ENCODE measurements at places on chromosomes 1 and 21.
A peak's percentile ranks its signal among the peaks of the same experiment; 100 is the strongest.

- DNase-seq, result no peak
Observed at GRCh38 chr1:55987491-55988249, 591.7 kb downstream of the PLPP3 start.

DNA sequence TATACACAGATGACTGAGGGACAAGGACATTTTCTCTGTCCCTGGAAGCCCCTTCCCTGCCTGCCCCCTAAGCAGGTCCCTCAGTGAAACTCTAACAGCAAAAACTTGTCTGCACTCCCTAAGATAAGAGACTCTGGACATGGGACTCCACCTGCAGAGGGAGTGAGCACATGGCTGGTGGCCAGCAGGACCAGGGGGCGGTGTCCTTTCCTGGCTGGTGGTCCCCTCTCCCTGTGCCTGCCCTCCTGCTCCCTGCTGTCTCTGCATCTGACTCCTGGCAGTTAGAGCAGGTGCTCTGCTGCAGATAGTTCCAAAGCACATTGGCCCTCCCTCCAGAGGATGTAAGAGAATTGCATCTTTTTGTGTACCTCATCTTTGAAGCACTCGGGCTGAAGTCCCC, 215.5 kb downstream of the GRIK3 start:
- no peak for DNase-seq

DNA sequence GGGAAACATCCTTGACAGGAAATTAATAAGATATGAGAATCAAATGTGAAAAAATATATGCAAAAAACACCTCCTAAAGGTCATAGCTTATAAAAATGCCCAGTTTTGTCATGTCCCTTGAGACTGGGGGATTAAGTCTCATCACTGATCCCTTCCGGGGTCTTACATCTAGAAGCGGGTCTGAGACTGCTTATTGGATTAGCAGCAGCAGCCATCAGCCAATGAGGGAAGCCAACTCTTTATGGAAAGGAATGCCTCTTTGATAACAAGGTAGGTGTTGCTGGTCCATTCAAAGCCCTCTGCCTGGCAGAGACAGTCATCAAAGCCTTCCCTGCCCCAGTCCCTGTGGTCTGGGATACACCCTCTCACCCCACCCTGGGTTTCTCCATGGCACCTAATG, 3.9 kb upstream of the CACNA1S start:
- DNase-seq, result no peak

DNA sequence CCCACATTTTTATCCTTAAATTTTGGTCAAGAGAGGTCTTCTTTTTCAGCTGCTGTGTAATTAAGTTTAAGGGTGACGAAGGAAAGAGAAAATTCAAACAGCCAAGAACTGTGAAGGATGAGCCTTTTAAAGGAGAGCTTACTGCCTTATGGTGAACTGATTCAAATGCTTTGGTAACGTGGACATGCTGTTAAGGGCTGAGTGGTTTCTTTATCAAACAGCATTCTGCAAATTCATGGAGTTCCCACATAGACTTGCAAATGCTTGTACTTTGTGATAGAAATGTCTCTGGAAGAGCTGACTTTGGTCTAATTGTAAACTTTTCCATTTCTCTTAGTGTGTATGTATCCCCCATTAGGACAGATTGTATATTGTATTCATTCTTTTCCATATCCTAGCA, 93.8 kb downstream of the CHD1L start:
- no peak for DNase-seq

DNA sequence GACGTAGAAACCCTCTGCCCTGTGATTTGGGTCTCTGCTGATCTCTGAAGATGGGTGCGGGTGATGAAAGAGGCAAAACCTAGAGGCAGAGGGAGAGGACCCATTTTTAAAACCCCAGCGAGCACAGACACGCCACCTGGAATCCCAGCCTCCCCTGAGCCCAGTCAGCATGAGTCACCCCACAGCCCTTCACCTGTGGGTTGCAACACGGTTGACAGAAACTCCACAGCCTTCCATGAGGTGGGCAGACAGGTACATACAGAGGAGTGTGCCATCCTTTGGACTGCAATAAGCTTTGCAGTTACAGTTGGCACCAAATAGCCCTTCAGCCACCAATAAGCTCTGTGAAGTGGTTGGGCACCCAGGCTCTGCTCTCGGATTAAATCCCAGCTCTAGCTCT, 2.1 kb upstream of the GRHL3 start:
- DNase-seq, result no peak

DNA sequence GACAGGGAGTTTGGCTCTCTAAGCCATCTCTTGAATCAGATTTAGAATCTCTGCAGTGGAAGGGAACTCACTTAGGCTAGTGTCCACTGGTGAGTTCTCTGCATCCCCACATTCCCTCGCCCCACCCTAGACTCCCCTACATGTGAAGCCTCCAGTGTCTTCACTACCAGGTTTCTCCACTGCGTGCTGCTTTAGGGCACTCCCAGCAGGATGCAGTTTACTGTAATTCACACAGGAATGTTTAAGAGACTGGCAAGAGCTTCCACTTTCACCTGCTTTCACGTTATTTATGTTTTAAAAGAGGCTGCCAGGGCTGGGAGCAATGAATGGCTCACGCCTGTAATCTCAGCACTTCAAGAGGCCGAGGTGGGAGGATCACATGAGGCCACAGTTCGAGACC, 60.2 kb downstream of the KAZN start:
- DNase-seq, result no peak

GRCh38 chr21:34335316-34335715, 28.5 kb upstream of the KCNE2 start:
- no peak for DNase-seq

- DNase-seq, result no peak
Observed at GRCh38 chr1:29454616-29455380, 218.5 kb downstream of the PTPRU start.

GRCh38 chr1:208000504-208000903, 89.6 kb upstream of the CD34 start:
- DNase-seq, result no peak

- DNase-seq, result no peak
Observed at GRCh38 chr1:19975423-19976193, 3.8 kb downstream of the PLA2G2A start.

GRCh38 chr1:152398812-152399698, 15.0 kb downstream of the CRNN start:
- DNase-seq, result peak; percentile 0

GRCh38 chr1:214136324-214136919, 144.5 kb upstream of the SMYD2 start:
- no peak for DNase-seq

GRCh38 chr21:37223804-37224345, 43.3 kb downstream of the VPS26C start:
- DNase-seq, result no peak

DNA sequence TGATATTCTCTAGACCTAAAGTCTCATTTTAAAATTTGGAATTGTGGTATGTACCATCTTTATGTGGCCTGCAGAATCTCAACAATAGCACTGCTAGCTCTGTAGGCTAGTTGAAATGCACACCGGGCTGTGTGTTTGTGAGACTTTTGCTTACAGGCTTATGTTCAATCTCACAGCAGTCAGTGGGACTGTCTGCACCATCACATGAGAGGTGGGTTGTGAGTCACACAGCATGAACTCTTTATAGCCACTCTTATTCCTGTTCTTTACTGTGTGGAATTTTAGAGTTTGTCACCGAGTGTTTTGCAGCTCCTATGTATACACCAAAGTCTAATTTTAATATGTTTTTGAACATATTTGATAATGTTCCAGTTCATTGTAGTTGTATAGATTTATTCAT, 74.6 kb downstream of the RASAL2 start:
- DNase-seq, result no peak

GRCh38 chr1:11358984-11359383, 86.0 kb downstream of the UBIAD1 start:
- no peak for DNase-seq

DNA sequence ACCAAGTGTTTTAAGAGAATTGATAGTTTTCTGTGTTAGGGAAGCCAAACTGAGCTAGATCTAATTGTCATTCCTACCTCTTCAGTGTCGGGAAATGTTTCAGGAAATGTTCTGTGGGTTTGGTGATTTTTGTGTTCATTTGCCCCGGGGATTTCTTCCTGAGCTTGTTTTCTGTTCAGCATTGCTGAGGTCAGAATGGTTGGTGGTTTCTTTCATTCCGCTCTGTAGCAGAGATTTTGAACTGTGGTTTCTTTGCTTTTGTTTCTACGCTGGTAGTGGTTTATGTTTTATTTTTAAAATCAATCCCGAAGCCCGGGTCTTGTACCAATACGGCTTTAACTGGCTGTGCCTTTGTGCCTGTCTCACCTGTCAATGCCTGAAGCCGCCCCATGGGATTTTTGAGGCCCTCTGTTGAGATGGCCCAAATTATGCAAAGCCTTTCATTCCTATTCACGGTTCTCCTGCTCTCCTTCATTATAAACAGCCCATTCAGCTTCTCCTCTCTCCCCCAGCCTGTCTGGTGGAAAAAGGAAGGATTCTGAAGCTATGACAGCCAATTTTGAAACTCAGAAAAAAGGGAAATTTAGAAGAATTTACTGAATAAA, 417.2 kb upstream of the KAZN start:
- DNase-seq, result no peak

- DNase-seq, result no peak
Observed at GRCh38 chr1:222040121-222040805, 298.4 kb upstream of the DUSP10 start.

DNA sequence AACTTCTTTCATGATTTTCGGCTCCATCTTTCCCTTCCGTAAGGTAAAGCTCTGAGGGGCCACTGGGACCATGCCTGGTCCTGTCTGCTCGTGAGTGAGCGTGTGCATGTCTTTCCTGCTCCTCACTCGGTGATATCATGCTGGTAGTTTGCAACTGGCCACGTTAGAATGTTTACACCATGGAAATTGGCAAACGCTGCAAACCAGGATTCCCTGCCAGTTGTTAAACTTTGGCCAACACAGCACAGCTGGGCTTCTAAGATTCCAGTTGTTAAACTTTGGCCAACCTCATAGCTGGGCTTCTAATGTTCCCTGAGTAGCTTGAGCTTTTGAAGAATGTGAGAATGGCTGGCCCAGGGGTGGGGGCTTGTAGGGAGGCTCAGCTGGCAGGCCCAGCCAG, 68.0 kb upstream of the ACTL8 start:
- no peak for DNase-seq

DNA sequence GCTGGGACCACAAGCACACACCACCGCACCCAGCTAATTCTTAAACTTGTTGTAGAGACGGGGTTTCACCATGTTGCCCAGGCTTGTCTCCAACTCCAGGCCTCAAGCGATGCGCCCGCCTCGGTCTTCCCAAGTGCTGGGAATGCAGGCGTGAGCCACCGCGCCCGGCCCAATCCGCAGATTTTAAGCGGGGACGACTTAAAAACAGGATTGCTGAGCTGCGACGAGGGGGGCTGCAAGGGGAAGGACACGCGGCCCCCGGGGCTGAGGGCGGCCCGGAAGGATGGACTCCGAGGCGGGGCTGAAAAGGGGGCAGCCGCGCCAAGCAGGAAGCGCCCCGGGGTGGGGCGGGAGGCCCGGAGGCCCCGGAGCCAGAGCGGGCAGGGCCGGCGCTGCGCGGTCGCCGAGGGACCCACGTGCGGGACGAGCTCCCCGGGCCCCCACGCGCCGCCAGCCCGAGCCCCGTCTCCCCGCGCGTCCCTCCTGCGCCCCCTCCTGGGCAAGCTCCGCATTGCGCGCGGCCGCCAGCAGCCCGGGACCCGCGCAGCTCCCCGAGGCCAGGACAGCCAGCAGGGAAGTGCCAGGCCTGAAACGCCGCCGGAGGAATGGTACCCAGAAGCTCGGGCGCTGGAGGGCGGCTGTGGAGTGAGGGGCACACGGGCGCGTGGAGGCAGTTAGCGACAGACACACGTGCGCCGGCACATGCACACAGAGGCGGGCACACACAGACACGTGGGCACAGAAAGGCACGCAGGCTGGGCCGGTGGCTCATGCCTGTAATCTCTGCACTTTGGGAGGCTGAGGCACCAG, 5.5 kb upstream of the PRKCZ start:
- DNase-seq, result peak; percentile 45

GRCh38 chr21:26448751-26449150, 124.3 kb downstream of the CYYR1 start:
- no peak for DNase-seq

DNA sequence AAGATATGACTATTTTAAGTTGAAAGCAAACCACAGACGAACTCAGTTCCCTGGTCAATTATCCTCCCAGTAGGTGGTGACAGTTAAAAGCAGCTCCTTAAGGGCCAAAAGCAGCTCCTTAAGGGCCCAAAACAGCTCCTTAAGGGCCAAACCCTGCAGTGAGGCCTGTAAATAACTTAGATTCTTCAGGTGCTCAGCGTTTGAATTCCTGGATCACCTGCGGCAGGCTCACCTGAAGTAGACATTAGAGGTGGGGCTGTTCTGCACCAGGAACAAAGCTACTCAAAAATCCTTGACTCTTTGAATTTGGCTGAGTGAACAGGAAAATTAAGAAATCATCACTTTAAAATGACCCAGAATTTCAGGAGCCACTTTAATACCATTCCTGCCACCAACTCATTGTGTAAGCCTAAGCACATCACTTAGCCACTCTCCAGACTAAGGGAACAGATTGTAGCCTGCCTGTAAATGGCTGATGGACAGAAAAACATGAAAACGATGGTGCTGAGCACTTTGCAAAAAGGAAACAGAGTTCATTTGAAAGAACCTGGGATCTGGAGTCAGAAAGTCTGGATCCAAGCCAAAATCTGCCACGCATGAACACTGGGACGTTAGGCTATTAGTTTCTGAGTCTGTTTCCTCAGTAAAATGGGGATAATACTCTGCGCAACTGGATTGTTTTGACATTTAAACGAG, 126.9 kb downstream of the LRIG2 start:
- DNase-seq, result peak; percentile 31

- no peak for DNase-seq
Observed at GRCh38 chr1:1917995-1918900, 831 bp downstream of the TMEM52 start.

- peak; percentile 17 for DNase-seq
Observed at GRCh38 chr1:110606657-110607535, 738 bp upstream of the KCNA2 start.

- no peak for DNase-seq
Observed at GRCh38 chr1:37310064-37310463, 164.3 kb upstream of the ZC3H12A start.

DNA sequence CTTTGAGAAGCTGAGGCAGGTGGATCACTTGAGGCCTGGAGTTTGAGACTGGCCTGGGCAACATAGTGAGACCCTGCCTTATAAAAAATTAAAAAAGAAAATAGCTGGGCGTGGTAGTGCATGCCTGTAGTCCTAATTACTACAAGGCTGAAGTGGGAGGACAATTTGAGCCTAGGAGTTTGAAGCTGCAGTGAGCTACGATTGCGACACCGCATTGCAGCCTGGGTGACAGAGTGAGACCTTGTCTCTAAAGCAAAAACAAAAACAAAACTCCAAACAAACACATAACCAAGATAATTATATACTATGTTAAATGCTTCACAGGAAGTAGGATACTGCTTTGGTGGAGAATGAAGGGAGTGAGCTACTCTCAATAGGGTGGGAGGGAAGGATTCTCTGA, 5.4 kb upstream of the PAFAH2 start:
- DNase-seq, result no peak

- DNase-seq, result no peak
Observed at GRCh38 chr1:61269602-61270001, 187.2 kb downstream of the NFIA start.

GRCh38 chr1:100351095-100351887, 1.0 kb upstream of the CDC14A start:
- peak; percentile 84 for DNase-seq

All from NCI-H1105 (cell line).